ENCODE measurements at places on chromosomes 1 and 21.

- no peak for DNase-seq
Observed at GRCh38 chr21:15293240-15293639, 228.4 kb upstream of the NRIP1 start.

DNA sequence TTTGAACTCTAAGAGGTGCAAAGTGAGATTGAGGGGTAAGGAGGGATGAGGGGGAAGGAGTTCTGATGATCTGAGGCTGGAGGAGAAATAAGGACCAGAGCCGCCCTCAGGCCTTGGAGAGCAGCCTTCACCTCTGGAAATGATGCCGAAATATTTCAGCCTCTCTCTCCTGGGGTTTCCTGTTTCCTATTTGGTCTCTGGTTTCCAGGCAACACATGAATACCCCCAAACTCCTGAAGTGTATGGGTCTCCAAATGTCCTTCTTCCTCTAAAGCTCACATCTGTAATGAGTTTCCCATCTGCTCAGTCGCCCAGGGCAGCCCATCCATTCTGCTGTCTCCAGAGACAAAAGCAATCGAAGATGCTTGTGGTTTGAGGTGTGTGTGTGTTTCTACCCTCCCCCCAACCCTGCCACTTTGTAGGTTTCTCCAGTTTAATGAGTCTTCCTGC lies 52.0 kb upstream of the FAM20B start:
- DNase-seq: no peak

GRCh38 chr1:171566467-171566866 lies 55.6 kb upstream of the MYOCOS start:
- no peak for DNase-seq

DNA sequence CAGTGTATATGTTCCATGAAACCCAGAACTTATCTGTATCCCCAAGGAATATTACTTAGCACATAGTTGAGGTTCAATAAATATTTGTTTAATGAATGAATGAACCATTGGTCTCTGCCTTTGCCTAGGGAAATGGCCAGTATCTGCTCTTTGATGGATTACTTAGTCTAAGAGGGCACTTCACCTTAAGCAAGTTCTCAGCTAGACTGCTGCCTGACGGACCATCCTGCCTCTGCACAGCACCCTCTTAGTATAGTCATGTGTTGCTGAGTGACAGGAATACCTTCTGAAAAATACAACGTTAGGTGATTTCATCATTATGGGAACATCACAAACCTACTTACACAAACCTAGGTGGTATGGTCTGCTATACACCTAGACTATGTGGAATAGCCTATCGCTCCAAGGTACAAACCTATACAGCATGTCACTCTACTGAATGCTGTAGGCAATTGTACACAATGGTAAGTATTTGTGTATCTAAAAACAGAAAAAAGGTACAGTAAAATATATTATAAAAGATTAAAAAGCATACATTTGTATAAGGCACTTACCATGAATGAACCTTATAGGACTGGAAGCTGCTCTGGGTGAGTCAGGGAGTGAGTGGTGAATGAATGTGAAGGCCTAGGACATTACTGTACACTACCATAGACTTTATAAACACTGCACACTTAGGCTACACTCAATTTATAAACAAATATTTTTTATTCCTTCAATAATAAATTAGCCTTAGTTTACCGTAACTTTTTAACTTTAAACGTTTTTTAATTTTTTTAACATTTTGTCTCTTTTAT lies 83.7 kb upstream of the LRRC8D start:
- DNase-seq: no peak

- DNase-seq: no peak
Observed at GRCh38 chr1:238982736-238983135, 403.6 kb upstream of the CHRM3 start.

DNA sequence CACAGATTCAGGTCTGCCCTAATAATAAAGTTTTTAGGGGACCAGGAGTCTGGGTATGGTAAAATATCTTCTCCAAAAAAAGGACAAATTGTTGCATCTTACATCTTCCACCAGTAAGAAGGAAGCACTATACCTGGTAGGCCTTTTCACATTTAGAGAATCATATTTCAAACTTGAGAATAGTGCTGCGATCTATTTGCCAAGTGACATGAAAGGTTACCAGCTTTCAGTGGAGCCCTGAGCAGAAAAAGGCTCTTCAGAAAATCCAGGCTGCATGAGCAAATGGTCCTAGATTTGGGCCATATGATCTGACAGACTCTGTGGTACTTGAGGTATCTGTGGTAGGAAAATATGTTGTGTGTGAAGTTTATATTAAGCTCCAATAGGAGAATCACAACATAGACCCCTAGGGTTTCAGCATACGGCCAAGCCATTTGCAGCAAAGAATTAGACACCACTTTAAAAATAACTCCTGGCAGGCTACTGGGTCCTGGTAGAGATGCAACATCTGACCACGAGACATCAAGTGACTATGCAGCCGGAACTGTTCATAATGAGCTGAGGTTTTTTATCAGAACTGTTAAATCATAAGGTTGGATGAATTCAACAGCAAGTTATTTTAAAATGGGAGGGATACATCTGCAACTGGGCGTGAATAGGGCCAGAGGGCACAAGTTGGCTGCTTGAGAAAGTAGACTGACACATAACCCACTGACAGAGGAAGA lies 38.6 kb upstream of the CCDC190 start:
- DNase-seq: no peak

- DNase-seq: no peak
Observed at GRCh38 chr1:200903793-200904192, 9.1 kb downstream of the INAVA start.

DNA sequence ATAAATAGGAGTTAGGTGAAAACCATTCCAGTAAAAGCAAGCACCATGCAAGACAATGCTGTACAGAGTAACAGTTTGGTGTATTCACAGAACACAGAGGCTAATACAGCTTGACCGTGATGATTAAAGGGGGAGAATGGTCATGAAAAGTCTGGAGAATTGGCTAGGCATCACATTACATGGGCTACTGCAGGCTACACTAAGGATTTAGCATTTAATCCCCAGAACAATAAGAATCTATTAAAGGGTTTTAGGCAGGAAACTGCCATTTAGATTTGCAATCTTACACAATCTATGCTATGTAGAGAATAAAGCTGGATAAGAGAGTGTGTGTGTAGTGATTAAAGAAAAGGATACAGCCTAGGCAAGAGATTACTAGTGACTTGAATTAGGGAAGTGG lies 30.6 kb downstream of the HFM1 start:
- no peak for DNase-seq

- no peak for DNase-seq
Observed at GRCh38 chr21:37877888-37878684, 38.2 kb downstream of the KCNJ6 start.

GRCh38 chr1:227260433-227260832 lies 57.9 kb downstream of the CDC42BPA start:
- no peak for DNase-seq

GRCh38 chr1:16195518-16195905 lies 16.9 kb downstream of the ARHGEF19 start:
- DNase-seq: no peak

DNA sequence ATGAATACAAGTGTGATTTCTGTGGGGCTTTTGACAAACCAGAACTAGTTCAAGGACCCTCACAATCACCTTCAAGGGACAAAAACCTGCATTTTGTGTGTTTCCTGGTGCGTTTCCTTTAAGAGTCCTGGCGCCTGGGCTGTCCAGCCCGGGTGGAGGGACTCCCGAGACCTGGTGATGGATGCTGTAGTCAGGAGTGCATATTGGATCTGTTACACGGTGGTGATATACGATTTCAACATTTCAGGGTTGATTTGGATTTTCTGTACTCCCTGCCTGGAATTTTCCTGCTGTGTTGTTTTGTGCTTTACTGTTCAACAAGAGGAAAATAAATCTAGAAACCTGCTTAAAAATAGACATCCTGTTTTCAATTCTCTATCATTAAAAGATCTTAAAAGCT lies 162.0 kb downstream of the KIF26B start:
- no peak for DNase-seq

- no peak for DNase-seq
Observed at GRCh38 chr21:15084668-15085067, 19.9 kb upstream of the NRIP1 start.

DNA sequence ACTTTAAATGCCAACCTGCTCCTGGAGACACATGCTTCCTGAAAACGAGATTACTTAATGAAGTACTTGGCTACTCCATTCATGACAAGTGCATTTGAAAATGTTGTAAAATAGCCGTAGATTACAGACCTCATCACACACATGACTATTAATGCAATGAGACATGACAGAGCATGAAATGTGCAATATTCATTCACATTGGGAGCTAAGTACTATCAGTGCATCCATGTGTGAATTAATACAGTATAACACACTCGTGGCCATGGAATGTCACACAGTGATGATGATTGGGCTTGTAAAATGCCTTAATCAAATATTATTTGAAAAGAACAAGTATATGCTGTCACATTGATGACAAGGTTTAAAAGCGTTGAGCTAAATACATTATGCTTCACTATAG lies 407.0 kb downstream of the AMY1C start:
- DNase-seq: no peak

GRCh38 chr1:234731569-234732085 lies 121.6 kb upstream of the IRF2BP2 start:
- no peak for DNase-seq

DNA sequence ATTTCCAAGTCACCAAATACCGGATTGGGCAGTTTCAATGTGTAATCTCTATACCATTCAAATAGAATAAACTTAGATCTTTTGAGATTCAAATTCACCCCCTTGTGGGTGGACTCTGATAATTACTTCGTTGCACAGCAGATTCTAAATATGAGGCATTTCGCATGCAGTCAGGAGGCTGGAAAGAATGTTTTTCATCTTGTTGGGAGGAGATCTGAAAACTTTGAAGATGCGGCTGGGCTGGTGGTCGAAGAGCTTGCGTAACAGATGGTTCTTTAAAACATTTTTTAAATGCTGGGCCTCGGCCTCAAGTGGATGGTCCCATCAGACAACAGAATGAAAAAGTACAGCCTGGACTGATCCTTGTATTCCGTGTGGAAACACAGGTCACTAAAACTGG lies 10.4 kb downstream of the NR5A2 start:
- no peak for DNase-seq

GRCh38 chr1:45329445-45329844 lies 2.8 kb downstream of the HPDL start:
- no peak for DNase-seq

DNA sequence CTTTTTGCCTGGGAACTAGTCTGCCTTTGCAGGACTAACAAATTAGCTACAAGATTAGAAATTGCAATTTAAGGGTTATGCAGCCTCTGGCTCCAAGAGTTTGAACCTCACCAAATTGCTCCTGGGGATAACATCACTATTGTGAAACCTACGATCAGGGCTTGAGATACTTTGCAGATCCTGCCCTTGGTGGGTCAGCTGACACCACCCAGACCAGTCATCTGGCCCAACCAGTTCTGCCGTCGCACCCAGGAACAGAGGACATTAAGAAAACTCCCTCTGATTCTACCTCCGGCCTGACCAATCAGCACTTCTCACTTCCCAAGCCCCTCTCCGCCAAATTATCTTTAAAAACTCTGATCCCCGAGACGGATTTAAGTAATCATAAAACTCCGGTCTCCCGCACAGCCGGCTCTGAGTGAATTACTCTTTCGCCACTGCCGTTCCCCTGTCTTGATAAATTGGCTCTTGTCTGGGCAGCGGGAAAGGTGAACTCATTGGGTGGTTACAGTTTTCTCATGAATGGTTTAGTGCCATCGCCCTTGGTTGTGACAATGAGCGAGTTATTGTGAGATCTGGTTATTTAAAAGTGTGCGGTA lies 32.9 kb upstream of the B3GALT5 start:
- DNase-seq: no peak

DNA sequence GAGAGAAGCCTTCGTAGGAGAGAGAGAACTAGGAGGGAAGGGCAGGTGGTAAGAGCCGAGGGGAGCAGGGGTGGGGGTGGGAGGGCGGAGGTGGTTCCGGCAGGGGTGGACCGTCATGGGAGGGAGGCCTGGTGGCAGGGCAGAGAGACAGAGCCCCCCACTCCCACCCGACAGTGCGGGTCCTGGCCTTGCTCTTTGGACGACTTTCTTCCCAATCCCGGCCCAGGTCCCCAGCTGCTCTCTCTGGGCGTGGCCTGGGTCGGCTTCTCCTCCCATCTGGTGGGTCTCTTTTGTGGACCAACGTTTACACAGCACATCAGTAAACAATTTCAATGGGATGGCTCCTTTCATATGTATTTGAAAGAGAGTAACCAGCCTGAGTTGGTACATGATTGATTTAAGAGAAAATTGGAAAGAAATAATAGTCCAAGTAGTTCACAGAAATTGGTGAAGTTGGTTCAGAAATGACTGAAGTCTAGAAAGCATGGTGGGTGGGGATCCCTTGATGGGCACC lies 56.9 kb downstream of the LDLRAD2 start:
- DNase-seq: no peak

- no peak for DNase-seq
Observed at GRCh38 chr1:228988664-228989063, 253.4 kb downstream of the RHOU start.

DNA sequence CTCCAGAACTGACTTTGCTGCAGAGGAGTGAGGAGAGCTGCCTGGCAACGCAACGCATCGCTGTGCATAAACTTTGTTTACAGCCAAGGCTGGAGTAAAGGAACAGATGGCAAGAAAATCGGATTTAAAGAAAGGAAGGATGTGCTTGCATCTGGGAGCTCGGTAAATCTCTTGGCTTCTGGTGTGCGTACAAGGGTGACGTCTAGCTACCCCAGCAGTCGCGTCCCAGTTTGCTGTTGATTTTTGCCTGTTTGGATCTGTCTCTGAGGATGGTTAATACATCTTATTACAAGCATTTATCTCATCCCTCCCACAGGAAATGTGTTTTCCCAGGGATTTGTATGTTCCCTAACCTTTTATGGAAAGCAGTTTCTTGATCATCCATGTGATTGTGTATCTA lies 73.3 kb upstream of the RALGPS2 start:
- no peak for DNase-seq

DNA sequence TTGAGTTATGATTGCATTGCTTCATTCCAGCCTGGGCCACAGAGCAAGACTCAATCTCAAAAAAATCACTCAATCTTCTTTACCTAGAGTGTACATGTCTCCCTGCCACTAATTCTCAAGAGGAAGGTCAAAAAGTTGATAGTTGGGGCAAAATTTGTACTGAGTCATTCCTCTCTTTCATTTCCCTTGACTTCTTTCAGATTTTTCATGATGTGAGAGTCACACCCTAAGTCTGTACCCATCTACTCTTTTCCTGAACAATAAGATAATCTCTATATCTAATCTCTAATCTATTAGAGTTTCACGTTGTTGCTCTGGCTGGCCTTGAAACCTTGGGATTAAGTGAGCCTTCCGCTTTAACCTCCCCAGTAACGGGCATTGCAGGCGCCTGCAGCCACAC lies 1.1 kb upstream of the BRDT start:
- DNase-seq: no peak
